ENCODE measurements at places on chromosomes 13 and 19.

DNA sequence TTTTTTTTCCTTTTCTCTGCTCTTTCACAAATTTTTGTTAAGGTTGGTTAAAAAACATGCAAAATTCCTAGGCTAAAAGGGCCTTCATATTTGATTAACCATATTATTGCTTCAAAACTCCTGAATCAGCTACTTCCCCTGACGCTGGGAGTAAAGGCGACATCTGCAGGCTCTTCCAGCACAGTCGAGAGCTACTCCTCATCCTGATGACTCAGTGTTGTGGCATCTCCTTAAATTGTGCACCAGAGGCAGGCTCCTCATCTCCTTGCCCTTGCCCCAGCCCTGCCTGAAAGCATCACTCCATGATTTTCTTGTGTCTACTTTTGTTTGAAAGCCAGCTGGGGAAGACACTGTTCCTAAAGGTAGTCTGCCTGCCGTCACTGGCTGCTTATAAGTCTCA, 24.5 kb upstream of the SOX1 start:
- no peak for DNase-seq

- DNase-seq = no peak
Observed at GRCh38 chr19:38974624-38975213, 823 bp downstream of the FBXO17 start.

DNA sequence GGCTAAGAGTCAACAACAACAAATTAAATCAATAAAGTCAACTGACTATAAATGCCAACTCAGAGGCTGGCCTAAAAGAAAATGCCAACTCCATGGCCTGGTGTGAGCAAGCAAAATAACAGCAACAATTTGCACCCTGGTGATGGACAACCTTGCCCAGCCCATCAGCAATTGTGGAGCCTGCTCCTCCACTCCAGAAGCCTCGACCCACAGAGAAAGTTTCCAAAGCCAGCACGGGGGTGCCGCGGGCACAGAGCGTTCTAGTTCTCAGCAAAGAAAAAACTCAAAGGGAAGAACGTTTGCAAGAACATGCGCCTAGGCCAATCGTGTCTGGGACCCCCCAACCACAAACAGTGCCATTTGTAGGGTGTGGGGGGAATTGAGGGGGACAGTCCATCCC, 11.3 kb downstream of the EPS15L1 start:
- DNase-seq = no peak

DNA sequence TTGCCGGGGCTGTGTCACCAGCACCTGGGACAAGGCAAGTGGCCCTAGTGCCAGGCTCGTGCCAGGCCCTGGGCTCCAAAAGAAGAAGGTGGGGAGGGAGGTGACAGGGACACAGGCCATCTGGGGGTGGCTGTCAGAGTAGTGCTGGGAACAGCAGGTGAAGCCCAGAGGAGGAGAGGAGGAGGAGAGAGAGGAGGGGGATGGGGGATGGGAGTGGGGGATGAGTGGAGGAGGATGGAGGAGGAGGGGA, 18.7 kb downstream of the LSM4 start:
- DNase-seq = no peak

DNA sequence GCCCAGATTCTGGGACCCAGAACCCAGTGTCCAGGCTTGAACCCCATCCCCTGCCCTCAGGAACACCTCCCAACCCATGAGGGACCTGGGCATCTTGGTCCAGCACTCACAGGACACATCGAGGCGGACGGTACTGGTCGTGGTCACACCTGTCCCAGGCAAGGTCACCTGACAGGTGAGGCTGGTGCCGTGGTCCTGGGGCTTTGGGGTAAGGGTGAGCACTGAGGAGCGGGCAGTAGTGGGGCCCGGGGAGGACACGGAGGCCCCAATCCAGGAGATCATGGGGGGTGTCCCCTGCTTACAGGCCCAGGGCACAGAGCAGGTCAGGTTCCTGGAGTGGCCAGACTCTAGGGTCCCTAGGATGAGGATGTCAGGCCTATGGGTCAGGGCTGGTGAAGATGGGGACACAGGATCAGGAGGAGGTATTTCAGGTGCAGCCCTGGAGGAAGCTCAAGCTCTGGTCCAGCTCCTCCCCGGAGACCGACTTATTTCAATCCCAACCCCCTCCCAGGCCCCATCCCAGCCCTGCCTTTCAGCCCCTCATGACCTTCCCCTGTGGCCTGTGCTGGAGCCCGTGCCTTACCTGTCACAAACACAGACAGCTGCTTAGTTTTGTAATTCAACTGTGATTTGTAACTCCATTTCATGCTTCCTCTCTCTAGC, 772 bp downstream of the SIGLEC8 start:
- DNase-seq = no peak

GRCh38 chr19:3479177-3479833, 1.0 kb downstream of the SMIM24 start:
- DNase-seq = no peak

DNA sequence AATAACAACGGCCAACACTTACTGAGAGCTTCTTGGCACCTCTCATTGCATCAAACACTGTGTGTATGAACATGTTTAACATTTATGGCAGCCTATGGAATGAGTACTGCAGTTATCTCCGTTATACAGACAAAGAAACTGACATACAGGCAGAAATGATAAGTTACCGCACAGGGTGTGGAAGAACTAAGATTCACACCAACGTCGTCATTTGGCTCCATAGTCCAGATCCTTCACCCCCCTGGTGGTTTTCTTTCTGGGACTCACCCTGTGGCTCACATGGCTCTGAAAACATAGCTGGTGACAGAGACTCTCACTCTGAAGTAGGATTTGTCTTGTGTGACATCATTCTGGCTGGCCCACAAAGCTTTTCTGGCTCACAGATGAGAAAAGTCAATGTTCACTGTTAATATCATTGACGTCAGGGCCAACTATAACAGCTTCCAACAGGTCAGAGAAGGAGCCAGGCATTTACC, 230.1 kb downstream of the DLEU7 start:
- no peak for DNase-seq

DNA sequence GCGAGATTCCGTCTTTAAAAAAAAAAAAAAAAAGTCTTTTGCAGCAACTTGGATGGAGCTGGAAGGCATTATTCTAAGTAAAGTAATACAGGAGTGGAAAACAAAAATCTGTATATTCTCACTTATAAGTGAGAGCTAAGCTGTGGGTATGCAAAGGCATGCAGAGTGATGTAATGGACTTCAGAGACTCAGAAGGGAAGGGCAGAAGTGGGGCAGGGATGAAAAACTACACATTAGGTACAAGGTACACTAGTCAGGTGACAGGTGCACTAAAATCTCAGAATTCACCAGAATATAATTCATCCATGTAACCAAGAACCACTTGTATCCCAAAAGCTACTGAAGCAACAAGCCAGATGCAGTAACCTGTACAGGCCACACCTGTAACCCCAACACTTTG, 2.0 kb downstream of the GP6 start:
- DNase-seq = no peak

- DNase-seq = no peak
Observed at GRCh38 chr13:71659404-71659803, 207.6 kb downstream of the DACH1 start.

DNA sequence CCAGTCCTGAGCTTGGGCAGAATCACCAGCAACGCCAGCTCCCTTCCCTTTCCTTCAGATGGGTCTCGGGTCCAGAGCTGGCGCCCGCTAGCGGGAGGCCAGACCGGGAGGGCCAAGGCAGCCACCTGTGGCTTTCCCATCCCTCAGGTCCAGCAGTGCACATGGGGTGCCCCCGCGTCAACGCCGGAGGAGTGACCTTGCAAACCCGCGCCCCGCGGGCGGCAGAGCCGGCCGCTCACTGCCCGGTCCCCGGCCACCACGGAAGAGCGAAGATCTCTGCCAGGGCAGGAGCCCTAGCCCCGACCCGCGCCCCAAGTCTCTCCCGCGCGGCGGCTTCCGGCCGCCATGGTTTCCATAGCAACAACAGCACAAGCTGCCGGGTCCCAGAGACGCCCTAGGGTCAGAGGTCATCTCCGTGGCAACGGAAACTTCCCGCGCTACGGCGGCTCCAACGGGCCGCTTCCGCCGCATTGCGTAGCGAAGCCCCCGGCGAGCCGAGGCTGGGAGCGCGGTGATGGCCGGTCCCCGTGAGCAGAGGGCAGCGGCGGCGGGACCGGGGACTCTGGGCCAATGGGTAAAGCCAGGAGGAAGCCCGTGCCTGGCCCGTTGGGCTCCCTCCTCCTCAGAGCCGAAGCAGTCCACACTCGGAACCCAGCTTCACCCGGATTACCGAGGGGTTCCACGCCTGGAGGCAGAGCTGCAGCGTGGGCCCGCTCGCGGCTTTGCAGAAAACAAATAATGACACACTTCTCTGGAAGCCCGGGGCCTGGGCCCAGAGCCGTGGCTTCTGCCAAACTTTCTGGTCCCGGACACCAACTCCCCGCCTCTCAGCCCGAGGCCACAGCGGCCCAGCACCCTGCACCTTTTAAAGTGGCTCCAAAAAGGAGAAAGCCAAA, 7.4 kb downstream of the FGF14 start:
- peak; percentile 48 for DNase-seq

- no peak for DNase-seq
Observed at GRCh38 chr19:44190020-44190419, 22.3 kb upstream of the ZNF227 start.

DNA sequence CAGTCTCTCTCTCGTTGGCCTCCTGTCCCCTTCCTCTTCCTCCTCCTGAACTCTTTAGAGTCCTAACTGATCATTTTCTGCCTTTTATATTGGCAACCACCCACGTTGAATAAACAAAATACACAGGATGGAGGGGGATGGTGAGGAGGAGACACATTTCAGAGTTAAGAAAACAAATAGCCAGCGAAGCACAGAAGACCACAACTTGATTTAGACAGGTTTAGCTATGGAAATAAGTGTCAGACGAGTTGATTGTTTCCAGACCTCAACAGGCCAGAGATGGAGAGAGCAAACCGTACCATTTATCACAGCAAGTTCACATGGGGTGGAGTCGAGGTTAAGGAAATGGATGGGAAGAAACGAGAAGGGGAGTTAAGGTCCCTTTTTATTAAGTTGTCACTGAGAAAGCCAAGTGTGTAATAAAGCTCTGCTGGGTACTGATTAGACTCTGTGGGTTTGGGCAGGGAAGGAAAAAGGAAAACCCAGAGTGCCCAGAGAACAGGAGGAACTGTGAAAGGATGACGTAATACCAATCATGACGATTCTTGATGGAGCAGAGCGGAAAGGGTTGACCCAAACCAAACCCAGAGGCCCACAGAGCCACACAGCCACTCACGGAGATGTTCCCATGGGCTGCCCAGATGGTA, 11.1 kb upstream of the SERP2 start:
- DNase-seq = no peak

DNA sequence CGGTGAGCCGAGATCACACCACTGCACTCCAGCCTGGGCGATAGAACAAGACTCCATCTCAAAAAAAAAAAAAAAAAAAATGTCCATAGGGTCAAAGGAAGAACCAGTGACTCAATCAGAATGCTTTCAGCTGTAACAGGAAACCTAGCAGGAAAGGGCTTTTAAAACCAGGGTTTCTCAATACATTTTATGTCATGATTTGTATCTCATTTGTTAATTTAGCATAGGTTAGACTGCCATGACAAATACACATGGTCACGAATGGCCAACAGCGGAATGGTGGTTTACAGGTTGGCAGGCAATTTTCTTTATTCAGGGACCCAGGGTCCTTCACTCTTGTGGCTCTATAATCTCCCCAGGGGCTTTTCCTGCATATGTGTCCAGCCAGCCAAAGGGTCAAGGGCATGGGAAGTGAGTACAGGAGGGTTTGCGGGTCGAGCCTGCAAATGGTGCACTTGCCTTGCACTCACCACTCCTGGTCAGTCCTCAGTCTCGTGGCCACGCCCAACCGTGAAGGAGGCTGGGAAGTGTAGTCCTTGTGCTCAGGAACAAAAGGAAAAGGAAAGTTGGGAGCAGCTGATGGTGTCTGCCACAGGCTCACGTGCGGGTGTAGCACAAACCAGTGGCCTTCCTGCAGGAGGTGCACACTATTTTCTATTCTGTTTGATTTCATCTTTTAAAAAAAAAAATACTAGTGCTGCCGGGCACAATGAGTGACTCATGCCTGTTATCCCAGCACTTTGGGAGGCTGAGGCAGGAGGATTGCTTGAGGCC, 14.8 kb downstream of the DHX34 start:
- DNase-seq = no peak

DNA sequence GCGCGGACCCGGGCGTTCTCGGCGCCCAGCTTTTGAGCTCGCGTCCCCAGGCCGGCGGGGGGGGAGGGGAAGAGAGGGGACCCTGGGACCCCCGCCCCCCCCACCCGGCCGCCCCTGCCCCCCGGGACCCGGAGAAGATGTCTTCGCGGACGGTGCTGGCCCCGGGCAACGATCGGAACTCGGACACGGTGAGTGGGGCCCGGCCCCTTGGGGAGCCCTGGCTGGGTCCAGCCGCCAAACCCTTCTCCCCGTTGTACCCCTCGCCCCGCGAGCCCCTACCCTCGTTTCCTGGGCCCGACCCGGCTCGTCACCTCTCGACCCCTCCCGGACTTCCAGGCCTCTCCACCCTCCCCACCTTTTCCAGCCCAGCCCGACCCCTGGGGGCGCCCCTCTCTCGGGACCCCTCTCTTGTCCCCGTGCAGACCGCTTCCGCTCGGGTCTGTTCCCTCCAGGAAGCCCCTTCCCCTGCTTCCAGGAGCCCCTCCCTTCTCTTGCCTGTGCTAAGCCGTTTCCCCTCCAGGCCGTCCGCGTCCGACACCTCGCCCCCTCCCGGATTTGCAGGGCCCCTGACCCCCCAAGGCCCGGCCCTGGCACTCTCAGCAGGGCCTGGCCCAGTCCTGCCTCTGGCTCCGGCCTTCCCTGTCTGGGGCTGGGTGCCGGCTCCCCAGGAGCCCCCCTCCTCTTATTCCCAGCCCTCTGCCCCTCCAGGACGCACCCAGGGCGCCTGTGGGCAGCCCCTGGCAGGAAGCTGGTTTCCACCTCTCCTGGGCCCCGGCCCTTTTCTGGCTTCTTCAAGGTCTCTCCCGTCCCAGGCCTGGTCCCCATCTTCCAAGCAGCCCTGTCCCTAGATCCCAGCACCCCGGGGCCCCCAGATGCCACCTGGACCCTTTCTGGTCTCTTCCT, 632 bp downstream of the MARK4 start:
- no peak for DNase-seq

DNA sequence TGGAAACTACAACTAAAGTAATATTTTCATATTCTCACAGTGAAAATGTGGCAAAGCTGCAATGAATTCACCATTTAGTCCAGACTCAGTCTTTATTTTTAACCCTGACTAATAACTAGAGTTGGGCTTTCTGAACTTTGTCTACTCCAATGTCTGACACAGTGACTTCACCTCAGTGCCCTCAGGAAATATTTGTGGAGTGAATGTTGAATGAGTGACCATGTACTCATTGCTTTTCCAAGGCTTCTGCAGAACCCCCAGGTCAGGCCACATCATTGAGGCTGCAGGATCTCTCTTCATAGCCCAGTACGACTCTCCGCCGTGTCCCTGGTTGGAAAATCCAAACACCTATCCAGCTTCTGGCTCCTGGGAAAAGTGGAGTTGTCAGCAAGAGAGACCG, 1.8 kb downstream of the ZNF175 start:
- no peak for DNase-seq

Measured in NCI-H524 treated with DMSO at 0.1 percent for 48 hours (cell line).